ENCODE measurements at places on chromosomes 4 and X. TPM values are rescaled to one million over a fixed set of nuclear protein-coding genes. Genes with fewer than 3 reads are reported as not detected.

- no peak for DNase-seq
These were observed 167.3 kb downstream of the PJA1 start for GRCh38 chrX:68997911-68998310.

The BMP15 gene
- not detected for total RNA-seq

- DNase-seq = no peak
These were observed 10.6 kb downstream of the TLR6 start for GRCh38 chr4:38846015-38846414.

- no peak for DNase-seq
These were observed 77.5 kb downstream of the SLC2A9 start for GRCh38 chr4:9943761-9944160.

The GPRASP1 gene
- total RNA-seq = 1.8 TPM

- peak; percentile 9 for DNase-seq
These were observed 50.3 kb downstream of the MED28 start for GRCh38 chr4:17664755-17665154.

GRCh38 chr4:47413521-47413920 is 50.0 kb downstream of the COMMD8 start:
- DNase-seq = peak; percentile 6

The GRPR gene
- 0.13 TPM for total RNA-seq

DNA sequence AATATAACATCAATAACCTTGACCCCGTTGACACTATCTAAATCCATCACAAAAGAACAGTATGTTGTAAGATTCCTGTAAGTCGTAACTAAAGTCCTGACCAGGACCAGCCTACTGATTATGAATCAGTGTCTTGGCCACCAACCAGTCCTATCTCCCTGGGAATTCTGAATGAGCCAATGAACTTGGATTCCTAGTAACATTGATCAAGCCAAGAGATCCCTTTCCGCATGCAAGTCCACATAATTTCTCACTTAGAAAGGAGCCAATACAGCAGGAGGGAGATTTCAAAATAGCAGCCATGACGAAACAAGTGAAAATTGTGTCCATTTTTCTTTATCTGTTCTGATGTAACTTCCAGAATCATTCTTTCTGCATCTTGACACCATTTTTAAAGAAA is 9.5 kb downstream of the XPNPEP2 start:
- DNase-seq = no peak

The NAT8L gene
- 8.2 TPM for total RNA-seq

GRCh38 chr4:2954358-2955185 is 8.6 kb downstream of the NOP14 start:
- DNase-seq = no peak

GRCh38 chr4:89769856-89770255 is 67.1 kb downstream of the SNCA start:
- DNase-seq = no peak

The NEXMIF gene
- under 0.01 TPM for total RNA-seq

- peak; percentile 50 for DNase-seq
These were observed 3.7 kb downstream of the SRPX2 start for GRCh38 chrX:100647739-100648138.

The ATP7A gene
- total RNA-seq = 9.9 TPM

DNA sequence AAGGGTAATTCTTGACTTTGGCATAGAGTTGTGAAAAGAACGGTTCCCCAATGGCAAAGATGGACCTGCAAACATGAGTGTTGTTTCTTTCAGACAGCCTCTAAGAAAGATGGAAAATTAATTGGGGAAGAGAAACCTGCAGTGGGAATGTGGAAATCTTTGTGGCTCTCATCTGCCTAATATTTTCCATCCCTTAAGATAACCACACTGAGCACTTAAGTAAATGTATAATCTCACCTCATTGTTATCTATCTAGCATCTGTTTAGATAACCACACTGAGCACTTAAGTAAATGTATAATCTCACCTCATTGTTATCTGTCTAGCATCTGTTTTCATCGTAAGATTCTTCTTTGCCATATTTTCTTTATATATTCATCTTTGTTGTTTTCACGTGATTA is 149.3 kb downstream of the NWD2 start:
- DNase-seq = no peak

DNA sequence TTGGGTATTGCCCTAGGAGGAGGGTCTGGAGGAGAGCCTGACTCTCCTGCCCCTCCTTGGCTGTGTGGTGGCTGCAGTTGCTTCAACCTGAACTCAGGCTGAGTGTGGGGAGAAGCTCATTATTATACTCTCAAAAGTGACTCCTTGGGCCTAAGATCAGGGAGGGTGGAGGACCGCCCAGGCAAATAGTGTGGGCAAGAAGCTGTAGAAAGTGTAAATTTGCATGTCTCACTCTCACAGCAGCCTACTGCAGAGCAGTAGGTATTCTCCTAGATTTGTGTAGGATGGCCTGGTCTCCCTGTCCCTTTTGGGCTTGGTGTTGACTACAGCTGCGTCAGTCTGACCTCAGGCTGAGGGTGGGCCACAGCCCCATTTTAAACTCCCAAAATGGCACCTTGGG is 156.1 kb downstream of the ZNF330 start:
- DNase-seq = no peak

The MAOA gene
- 2.5 TPM for total RNA-seq

GRCh38 chrX:427812-428725 is 41.4 kb upstream of the PPP2R3B start:
- DNase-seq = no peak

The CENPVL3 gene
- 0.21 TPM for total RNA-seq

DNA sequence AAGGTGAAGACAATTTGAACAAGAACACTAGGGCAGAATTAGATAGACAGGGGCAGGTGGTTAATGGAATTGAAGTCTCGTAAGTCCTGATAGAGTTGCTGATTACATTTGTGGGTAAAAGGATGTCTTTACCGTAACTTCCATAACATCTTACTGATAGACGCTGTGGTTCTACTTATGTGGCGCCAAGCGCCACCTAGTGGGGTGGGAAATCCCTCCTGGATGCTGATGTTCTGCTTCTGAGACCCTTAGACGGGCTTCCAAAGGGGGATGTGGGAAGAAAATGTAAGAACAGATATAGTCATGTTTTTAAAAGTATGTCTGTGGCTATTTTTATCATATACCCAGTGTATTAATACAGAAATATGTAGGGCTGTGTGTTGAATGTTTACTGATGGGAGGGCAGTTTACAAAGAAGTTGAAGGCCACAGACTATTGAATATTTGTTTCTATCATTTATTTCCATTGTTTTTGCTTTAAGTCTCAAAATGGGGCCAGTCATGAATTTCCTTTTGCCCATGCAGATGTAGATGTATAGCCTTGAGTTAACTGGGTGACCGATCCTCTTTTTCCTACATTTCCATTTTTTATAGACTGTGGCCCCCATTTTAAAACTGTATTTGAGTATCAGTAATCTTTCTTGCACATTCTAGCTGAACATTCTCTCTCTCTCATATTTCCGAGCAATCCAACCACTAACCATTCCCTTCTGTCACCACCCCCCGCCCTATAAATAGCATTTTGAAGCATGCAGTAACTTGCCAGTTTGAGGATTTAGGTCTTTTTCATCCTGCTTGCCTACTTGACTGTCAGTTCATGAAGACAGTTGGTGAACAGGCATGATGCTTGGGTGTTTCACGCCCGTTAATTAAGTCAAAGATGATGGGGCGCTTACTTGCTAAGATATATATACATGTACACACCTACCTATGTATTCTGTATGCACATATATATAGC is 12.1 kb upstream of the TLR8 start:
- peak; percentile 9 for DNase-seq

The POU4F2 gene
- total RNA-seq = not detected
